ENCODE measurements at places on chromosomes 1 and 21.

DNA sequence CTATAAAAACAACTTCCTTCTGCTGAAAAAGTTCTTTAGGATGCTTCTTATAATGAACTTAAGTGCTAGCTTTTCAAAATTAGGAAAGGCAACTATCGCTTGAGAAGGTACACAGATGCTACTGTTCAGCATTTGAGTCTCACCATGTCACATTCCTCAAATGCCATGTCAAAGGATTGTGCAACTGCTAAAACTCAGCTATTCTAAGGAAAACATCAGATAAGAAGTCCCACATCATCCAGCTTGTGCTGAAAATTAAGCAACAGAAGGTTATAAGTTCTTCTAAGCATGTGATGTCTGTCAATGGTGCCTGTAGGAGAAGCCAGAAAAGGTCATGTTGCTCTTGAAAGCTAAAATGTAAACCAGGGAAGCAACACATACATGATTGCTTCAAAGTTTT, 36.5 kb downstream of the MCOLN2 start:
- no peak for DNase-seq

DNA sequence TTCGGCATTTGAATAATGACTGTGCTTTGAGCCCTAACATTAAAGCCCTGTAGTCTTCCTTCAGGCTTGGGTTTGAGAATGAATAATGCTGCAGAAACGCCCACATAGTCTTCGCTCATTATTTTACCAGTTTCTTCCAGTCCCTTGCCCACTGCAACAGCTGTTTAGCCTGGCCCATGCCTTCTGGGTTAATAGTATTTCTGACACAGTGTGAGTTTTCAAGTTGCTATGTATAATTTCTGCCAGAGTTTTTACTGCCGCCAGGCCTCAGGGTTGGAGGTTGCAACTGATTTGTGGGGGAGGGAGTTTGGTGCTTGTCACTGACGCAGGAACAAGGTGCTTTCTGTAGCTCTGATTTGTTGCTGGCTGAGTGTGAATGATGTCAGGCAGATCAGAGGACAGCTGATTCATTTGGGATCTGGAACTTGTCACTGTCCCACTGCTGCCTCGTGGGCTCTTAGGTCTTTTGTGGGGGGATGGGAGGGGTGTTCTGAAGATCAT, 109.8 kb downstream of the MAST2 start:
- no peak for DNase-seq

DNA sequence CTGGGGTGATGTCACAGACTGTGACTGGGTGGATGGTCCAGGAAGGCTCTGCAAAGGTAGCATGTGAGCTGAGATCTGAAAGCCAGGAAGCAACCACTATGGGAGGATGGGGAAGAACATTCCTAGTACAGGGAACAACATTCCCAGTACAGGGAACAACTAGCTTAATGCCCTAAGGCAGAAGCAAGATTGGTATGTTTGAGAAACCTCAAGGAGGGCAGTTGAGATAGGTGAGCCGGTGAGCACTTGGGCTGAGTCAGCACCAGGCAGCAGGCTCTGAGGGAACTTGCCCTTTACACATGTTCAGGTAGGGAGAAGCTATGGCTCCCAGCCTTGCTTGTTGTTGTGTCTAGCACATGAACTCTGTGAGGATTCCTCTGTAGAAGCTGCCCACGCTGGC, 24.2 kb upstream of the CACNA1E start:
- DNase-seq: no peak

DNA sequence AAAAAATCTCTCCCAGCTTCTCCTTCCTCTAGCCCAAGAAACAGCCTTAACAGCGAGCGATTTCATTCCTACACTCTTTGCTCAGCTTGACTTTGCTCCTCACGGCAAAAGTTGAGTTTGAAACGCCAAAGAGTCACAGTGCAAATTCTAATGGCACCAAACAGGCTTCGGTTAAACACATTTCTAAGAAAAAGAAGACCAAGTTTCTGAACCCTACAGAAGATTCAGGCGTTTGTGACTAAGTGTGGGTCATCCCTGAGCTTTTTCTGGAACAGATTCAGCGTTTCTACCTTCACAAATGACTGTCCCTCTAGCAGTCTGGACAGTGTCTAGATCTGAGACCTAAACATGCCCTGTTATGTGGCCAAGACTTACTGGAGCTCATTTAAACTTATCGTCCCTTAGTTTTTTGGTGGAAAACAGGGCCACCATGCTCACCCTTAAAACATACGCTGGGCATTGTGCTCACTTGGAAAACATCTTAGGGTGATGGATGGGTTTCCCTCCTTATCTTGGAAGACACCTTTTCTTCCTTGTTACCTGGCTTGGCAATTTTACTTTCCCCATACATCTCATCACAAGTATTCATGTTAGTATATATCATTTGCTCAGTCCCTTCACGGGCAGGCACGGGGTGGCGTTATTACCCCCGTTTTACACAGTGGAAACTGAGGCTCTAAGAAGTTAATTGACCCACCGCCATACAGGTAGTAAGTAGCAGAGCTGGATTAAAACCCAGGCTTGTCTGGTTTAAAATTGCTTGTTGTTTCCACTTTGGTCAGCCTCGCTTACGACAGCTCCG, 1.0 kb downstream of the C1orf198 start:
- DNase-seq: no peak

- DNase-seq: no peak
Measured at GRCh38 chr1:51268634-51269033, 32.6 kb downstream of the RNF11 start.

DNA sequence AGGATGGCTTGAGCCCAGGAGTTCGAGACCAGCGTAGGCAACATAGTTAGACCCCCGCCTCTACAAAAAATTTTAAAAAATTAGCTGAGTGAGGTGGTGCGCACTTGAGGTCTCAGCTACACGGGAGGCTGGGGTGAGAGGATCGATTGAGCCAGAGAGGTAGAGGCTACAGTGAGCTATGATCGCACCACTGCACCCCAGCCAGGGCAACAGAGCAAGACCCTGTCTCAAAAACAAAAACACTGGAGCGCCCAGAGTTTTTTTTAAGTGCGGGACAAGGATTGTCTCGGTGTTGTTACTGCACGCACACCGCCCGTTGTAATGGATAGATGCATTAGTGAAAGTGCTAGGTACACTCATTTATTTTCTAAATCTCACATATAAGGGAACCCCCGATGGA, 37.1 kb downstream of the PIK3CD start:
- DNase-seq: no peak

- no peak for DNase-seq
Measured at GRCh38 chr1:210104103-210104502, 128.5 kb upstream of the SERTAD4 start.

DNA sequence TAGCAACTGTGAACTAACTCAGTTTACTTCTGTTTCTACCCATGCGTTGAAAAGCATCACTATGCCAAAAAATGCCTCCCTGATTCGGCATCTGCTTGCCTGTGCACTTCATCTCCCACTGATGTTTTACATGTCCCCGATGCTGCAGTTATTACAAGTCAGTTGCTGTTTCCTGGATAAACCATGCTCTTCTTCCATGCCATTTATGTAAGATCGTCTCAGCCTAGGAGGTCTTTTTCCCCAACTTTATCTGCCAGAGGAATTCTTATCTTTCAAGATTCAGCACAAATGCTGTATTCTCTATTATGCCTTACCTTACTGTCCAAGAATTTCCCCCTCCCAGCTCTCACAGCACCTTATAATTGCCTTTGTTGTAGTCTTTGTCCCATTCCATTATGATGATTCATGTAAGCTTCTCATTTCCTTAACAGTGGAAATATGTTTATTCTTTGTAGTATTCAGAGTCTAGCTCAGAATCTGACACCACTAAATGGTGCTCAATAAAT, 30.0 kb downstream of the PRKACB start:
- DNase-seq: no peak

GRCh38 chr1:194870860-194871259, 1684.4 kb upstream of the B3GALT2 start:
- DNase-seq: no peak

GRCh38 chr1:177442584-177442983, 271.8 kb downstream of the BRINP2 start:
- no peak for DNase-seq

GRCh38 chr1:1144843-1145546, 28.7 kb upstream of the TTLL10 start:
- no peak for DNase-seq

DNA sequence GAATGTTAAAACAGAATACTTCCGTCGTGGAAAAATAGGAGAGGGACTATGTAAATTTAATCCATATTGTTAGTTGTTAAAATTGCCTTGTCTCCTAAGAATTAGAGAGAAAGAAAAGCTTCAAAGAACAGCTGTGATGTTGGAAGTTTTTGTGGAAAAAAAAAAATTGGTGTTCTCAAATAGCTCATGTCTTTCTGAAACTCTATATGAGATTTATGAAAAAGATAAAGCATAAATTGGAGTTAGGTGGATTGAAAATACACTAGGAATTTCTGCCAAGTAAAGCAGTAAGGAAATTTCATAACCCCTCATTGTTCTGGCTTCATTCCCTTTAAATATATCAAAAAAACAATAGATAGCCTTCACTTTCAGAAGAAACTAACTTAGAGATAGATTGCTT, 274.0 kb upstream of the ADAMTS5 start:
- no peak for DNase-seq

GRCh38 chr1:99218572-99218971, 45.7 kb upstream of the PLPPR4 start:
- DNase-seq: no peak

DNA sequence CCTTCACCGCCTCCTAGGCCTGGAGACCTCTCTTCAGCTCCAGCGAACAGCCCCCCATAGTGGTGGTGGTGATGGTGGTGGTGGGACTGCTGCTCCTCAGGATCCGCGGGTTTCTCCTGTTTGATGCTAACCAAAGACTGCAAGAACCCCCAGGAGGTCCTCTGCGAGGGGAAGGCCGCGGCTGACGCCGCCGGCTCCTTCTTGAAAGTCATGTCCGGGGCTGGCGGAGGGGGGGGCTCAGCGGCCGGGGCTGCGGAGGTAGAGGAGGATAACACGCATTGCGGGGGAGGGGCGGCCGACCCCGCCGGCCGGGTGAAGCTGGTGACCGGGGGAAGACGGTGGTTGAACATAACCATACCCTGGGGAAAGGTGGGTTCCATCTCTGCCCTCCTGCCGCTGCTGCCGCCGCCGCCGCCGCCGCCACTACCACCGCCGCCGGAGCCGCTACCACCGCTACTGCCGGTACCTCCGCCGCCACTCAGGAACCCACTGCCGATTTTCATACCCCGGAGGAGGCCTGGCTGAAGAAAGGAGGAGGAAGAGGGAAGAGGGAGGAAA, 554 bp downstream of the ZNF281 start:
- DNase-seq: peak; percentile 3

DNA sequence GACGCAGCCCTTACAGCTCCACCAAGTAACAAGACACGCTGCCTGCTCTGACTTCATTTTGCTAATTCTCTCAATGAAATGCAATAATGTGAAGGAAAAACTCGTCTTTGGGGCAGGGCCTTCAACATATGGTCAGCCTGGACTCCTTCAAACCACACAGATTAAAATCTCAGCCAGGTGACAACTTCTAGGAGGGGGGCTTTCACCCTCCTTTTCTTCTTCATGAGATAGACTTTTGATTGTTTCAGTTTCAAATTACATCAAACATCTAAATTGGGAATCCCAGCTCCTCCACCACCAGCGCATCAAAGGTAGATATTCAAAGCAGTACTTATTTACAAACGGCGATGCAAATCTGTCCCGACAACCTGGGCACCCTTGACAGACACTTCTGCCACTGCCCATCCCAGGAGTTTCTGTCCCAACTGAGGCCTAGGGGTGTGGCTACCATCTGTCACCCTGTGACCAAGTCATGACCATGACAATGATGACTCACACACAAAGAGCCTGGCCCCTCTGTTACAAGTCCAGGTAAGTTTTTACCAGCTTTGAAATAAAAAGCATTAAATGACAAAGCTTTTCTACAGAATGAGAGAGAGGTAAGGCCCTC, 29.7 kb downstream of the SSBP3 start:
- no peak for DNase-seq

- peak; percentile 77 for DNase-seq
Measured at GRCh38 chr1:15950763-15951295, 25.1 kb downstream of the ZBTB17 start.

DNA sequence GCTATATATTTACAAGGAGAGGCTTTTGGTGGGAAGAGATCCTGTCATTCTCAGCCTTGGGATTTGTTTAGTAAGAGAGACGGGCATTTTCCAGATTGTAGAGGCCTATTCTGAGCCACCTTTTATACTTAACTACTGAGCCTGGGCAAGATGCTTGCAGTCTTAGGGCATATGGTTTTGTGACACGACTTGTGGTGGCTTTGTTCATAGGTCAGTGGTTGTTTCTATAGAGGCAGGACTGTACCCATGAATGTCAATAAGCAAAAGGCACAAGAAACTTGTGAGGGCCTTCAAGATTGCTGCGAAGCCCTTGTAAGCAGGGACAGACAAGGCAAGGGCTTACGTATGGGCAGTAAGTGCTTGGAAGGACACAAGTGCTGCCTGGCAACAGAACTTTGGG, 3.4 kb upstream of the FCRL3 start:
- no peak for DNase-seq

DNA sequence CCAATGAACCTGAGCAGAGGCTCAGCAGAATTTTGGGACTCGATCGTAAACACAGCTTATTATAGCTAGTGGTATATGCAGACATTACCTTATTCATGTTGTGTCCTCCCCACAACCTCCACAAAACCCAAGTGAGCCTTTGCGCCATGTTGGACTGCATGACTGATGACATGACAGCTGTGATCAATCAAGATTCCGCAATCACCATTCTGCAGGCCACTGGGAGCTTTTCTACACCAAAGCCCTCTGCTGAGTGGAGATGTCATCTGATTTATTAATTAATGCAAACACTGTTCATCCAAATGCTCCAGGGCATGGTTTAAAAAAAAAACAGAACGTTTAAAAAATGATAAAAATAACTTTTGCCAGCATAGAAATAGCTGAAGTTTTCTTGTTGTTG, 7.9 kb upstream of the SRP9 start:
- no peak for DNase-seq

DNA sequence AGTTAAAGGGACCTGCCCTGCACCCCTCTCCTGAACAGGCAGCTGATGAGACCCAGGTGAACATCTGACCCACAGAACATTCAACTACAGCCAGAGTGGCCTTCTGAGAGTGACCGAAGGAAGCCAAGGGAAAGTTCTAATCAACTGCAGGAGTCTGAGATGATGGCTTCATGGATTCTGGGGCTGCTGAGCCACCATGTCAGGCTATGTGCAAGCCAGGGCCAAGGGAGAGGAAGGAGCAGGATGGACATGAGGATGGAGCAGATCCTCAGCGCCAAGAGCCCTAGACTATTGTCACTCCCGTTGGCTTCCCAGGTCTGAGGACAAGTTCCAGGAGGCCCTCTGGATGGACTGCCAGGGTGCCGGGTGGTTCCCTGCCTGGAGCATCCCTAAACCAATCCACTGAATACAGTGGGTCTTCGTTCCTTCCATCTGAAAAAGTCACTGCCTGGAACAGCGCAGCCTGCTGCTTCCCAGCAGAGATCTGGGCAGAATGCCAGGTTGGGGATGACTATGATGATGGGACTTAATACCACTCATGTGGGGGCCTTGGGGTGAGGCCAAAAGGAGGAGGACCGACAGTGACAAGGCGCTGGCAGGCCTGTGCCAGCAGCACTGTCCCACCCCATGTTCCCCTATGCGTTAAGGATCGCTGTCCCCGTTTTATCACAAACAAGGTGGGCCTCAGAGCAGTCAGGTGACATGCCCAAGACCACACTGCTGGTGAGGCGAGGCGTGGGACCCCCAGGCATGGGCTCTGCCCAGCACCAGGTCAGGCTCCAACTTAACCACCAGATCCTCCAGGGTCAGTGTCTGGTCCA, 19.8 kb downstream of the SPOCD1 start:
- no peak for DNase-seq

Measured in stimulated activated CD8-positive, alpha-beta memory T cell treated with anti-CD3 and anti-CD28 coated beads, Interleukin-4, amount 100 ng/mL, for 4 hours (primary cell).